ENCODE measurements at places on chromosomes 3 and 15. TPM values are rescaled to one million over a fixed set of nuclear protein-coding genes. Genes with fewer than 3 reads are reported as not detected.

GRCh38 chr15:77516076-77516475, 95.4 kb downstream of the HMG20A start:
- no peak for DNase-seq

GRCh38 chr3:197466586-197467399, 89.0 kb downstream of the BDH1 start:
- peak; percentile 74 for DNase-seq

DNA sequence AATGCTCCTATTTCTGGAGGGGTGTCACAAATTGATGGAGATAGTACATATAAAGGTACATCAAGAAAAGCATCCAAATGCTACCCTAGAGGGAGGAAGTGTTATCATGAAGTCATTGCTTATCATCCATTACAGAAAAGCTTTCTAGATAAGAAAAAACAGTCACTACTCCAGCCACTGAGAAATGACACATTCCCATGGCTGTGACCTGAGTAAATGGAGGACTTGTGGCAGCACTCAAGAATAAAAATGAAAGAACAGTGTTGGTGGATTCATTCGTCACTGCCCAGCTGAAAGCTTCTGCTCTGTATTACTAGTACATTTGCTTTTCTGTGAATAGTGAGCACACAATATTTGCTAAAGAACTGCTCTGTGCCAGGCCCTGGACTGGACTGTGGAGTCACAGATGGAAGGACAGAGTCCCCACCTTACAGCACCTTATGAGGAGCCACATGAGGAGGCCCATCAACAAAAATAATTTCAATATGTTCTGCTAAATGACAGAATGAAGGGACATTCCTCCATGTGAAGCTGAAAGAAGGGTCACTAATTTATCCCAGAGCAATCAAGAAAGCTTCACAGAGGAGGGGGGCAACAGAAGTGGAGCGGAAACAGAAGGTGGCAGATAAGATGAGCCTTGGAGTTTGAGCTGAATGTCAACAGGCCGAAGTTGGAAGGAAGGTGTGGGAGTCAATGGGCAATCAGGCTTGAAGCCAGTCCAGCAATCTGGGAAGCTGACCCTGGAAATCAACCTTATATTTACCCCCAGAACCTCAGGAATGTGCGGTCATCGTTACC, 343.5 kb upstream of the TRIM42 start:
- no peak for DNase-seq

DNA sequence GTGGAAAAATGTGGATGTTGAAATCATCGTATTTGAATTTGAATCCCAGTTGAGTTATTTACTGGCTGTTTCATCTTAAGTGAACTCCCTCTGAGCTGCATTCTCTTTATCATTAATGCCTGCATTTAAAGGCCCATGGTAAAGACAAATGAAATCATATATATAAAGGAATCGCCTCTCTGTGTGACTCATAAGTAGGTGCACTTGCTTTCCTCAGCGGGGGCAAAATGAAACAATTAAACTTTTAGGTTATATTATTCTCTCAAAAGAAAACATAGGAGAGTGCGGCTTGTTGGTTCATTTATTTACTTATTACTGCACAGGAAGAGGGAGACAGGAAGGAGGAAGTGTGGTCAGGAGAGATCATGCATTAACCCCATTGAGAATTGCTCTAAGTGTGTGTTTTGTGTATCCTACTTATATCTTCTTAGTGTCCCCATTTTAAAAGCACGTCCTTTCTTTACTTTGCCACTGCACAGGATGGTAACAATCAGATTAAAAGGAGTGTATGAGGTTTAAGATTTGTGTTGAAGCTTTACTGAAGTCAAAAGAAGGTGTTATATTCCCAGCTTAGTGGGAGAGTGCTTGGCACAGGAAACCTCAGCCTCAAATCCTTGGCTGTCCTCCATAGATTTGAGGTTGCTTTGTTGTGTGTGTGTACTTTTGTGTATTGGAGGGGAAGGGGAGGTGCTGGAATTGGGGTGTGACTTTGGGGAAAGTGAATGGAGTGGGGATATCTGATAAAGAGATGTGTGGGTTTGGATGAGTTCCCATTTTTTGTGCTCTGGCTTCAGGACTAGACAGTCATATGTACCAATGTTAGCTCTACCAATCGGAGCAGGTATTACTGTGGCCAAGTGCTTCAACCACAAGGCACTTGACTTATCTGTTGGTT, 595.8 kb upstream of the NR2F2 start:
- peak; percentile 37 for DNase-seq

GRCh38 chr15:95261546-95261945, 1030.2 kb downstream of the MCTP2 start:
- DNase-seq: no peak

- no peak for DNase-seq
These were observed 42.5 kb downstream of the SETD2 start for GRCh38 chr3:47121409-47121808.

GRCh38 chr3:81998139-81998755, 236.8 kb upstream of the GBE1 start:
- no peak for DNase-seq

DNA sequence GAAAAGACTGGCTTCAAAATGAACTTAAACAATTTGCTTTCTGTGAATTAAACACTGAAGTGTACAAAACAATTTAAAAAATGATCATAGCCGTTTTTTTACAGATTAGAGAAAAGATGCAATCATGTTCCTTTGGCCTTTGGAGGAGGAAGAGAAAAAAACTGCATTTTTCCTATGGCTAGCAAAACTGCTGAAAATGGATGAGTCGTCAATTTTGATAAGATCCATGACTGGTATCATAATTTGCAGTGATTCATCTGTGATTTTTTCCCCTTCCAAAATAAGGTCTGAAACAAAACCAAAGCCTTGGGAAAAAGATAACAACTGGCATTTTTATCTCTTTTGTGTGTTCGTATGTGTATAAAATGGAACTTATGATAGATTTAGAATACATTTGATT, 255.6 kb upstream of the SATB1 start:
- no peak for DNase-seq

DNA sequence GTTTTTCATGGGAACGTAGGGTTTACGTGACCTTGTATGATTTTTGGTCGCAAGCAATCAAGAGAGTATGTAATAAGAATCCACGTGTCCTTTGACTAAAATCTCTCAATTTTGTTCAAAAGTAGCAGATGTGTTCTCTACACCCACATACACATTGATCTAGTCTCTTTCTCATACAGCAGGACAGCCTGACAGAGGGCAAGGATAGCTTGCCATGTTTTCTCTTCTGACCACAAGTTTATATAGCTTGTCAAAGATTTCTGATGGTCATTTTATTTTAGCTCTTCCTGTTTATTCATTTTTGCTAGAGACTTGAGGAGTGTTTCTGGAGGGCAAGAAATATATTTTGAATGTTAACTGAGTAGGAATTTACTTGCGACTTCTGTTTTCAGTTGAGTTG, 570.2 kb upstream of the ALCAM start:
- no peak for DNase-seq

- no peak for DNase-seq
These were observed 90.0 kb upstream of the SPATA12 start for GRCh38 chr3:56970461-56970879.

GRCh38 chr15:35013370-35013769, 25.3 kb upstream of the ZNF770 start:
- no peak for DNase-seq

DNA sequence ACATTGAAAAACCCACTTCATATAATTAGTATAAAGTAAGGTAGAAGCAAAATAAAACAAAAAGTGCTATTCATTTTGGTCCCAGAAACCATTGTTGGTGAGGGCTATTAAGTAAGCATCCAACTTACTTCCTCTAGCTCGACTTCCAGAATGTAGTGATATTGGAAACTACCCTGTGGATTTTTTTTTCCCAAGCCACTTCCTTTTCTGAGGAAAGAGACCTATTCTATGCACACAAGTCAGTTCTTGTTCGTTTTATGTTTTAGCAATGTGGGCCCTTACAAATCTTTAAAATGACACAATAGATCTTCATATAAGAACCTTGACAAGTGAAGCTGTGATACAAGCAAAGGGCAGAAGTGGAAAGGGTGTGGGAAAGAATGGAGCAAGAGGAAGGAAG, 402.0 kb upstream of the TBL1XR1 start:
- no peak for DNase-seq

DNA sequence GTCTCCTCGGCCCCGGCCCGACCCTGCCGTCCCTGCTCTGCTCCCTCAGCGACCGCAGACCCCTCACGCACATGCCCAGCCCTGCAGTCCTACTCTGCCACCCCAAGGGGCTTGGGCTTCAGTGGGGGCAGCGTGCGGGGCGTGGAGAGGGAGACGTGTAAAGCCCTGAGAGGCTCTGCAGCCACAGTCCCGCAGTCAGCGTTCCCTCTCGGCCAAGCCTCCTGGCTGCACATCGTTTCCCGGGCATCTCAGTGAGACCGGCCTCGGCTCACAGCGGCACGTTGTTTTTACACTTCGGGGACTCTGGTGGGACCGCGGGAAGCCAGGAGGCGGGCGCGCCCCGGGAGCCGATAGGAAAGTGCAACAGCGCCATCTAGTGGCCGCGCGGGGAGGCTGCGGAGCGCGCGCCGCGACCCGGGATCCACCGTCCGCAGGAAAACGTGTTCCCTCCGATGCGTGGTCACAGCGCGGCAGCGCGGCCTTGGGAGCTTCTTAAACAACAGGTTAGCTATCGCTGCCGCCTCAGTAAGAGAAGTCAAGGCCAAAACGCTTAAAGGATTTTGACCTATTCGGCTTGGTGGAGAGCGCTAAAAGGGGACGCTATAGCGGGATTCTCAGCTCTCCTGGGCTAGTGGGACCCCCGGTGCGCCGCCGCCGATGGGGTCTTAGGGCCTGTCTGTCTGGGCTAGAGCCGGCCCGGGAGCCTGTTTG, 226.8 kb upstream of the IGF1R start:
- peak; percentile 28 for DNase-seq

- no peak for DNase-seq
These were observed 291.6 kb downstream of the IL20RB start for GRCh38 chr3:137249311-137249940.

GRCh38 chr3:64687781-64688604, at the start of gene ADAMTS9:
ADAMTS9 (minus strand) TSS chr3:64688000; CDS start chr3:64687657, 343 bp downstream.
- peak; percentile 62 for DNase-seq

Gene NAALADL2
- 14.8 TPM for total RNA-seq

Gene HMG20A
- total RNA-seq: 36.6 TPM

Gene CKMT1B
- not detected for total RNA-seq

Gene STRA6
- not detected for total RNA-seq

Gene SPINK8
- not detected for total RNA-seq

Gene AMIGO3
- 1.8 TPM for total RNA-seq

Gene ARGFX
- not detected for total RNA-seq

Gene SKOR1
- 0.05 TPM for total RNA-seq

Measured in myocyte (in vitro differentiated cells).